ENCODE measurements at places on chromosomes 3 and 15.
A peak's percentile ranks its signal among the peaks of the same experiment; 100 is the strongest.

- peak; percentile 49 for DNase-seq
Measured at GRCh38 chr15:71115567-71116351, 488 bp downstream of the THSD4 start.

- no peak for DNase-seq
Measured at GRCh38 chr3:119989981-119990655, 104.1 kb downstream of the GSK3B start.

- DNase-seq, result no peak
Measured at GRCh38 chr3:169430707-169431404, 232.7 kb downstream of the MECOM start.

DNA sequence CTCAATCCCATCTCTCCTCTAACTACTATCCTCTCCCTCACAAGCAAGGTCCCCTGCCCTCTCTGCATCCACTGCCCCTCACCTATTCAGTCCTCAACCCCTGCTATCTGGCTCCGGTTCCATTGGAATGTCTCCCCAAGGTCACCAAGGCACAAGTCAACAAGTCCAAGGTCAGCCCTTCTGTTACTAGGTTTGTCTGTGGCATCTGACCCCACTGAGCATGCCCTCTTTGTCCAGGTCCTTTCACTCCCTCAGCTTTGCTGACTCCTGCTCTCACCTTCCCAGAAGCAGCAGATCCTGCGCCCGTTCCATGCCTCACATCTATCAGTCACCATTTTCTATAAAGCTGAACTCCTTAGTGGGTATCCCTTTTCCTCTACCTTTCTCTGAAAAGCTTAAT lies 8.3 kb upstream of the SEMA7A start:
- DNase-seq, result no peak

- no peak for DNase-seq
Measured at GRCh38 chr15:70708839-70709238, 54.5 kb downstream of the UACA start.

DNA sequence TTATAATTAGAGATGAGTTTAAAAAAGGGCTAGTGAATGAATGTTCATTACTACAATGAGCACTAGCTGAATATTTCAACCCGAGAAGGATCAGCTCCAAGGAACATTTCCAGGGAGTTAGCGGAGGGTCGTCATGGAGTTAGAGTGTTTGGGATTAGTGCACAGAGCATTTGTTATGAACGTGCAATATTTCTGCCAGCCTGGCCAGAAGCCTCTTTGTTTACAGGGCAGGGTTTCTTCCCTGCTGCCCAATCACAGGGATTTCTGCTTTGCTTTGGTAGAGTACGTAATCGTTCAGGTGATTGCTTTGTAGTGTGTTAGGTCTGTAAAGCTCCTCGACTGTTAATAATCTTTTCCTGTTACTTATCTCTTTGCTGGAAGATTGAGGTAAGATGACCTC lies 5.9 kb downstream of the CGNL1 start:
- no peak for DNase-seq

DNA sequence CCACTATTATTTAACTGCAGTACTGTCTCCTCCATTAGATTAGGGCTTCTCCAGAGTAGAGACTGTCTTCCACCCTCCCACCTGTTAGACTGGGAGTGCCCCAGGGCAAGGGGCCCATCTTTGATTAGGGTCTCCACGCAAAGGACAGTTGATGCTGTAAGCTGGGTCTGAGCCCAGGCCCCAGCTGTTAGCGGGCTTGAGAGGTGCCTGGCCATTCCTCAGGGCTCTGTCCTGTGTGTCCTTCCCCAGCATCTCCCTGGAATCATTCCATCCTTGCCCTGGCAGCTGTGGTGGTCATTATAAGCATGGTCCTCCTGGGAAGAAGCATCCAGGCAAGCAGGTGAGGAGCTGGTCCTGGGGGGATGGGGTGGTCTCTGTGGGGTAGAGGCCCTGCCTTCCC lies 6.1 kb downstream of the SLC51B start:
- no peak for DNase-seq

DNA sequence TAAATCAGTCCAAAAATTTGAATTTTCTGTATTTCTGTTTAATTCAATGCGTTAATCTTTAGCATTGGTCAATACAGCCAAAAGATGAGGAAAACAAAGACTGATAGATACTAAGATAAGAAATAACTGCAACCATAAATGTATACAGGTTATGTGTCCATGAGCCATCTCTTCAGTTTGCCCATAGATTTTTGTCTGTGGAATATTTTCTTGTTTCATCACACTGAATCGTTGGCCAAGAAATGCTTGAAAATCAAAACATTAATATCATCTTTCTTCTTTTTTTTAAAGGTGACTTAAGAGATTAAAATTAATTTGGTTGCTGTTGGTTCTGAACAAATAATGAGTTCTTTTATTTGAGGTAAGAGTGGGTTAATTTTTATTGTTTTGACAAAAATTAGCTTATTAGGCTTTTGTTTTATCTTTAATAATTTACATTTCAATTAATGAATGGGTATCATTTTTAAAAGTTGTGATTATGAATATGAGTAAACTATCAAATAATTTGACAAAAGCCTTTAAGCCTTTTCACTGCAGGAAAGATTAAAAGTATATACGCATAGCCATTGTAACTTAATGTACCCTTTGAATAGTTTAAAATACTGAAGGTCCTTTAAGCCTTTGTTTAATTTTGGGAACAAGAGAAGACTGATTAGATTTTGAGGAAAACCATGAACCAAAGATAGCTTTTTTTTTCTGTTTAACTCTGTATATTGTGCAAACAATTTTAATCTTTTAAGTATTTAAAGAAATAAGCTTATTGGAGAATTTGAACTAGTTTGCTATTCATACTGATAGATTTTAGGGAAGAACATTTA lies 14.7 kb upstream of the CHD2 start:
- DNase-seq, result no peak

All from uterus (tissue), 4 donors.